Fibroblast of skin of left quadriceps (primary cell): ENCODE measurements at places on chromosomes 1 and 21.

- DNase-seq, result no peak
Measured at GRCh38 chr1:50112193-50112592, 3.5 kb downstream of the ELAVL4 start.

DNA sequence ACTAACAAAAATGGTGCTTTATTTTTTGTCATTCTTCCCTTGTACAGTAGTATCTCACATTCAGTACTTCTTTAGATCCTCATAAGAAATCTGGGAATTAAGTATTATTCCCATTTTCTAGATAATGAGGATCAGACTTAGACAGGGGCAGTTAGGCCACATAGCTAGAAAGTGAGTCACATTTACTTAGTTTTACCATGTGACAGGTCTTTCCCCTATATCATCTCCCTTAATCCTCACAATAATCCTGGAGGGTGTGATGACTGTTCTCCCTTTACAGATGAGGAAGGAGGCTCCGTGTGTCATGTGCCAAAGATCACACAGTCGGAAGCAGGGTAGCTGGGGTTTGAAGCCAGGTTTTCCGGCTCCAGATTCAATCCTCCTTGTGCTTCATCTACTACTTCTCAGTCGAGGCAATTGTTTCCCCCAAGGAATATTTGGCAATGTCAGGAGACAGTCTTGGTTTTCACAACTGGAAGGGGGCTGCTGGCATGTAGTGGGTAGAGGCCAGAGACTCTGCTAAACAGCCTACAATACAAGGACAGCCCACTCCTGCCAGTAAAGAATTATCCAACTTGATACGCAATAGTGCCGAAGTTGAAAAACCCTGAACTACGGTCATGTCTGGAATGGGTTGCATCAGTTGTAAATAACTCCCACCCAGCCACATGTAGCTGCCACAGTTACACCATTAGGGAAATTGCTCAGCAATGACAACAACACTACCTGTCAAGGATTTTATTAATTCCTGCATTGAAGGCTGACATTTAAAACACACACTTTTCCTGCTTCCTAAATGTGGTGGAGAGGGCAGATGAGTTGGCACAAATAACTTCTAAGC, 54.5 kb downstream of the C8B start:
- DNase-seq, result peak; percentile 77

GRCh38 chr1:240258910-240259309, 167.2 kb downstream of the FMN2 start:
- DNase-seq, result peak; percentile 95

DNA sequence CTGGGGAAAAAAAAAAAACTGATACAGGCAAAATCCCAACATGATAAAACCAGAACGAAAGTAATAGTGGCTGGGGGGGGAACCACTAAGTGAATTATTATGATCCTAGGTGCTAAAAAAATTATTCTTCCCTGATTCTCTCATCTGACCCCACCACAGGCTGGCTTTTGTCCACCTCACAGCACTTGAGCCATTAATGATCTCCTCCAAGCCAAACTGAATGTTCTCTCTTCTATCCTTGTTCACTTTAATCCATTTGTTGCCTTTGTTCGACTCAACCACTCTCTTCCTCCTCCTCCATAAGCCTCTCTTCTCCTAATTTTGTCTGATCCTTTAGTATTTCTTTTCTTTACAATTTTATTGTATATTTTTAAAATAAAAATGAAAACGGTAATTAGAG, 16.0 kb upstream of the SMYD2 start:
- no peak for DNase-seq

DNA sequence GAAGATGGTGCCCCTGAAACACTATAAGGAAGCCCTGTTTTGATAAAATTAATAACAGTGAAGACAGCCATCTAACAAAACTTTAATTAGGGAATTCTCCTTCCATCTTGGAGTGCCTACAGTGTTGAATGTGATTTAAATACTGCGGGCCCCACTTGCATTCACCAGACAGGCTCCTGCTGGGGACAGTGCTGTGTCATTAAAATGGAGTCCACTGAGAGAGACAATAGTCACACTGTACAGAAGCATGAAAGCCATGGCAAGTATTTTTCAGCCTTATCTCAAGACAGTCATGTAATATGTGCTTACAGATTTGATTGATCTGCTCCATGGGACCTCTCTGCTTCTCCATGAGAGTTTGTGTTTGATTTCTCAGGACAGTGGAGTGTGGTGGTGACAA, 29.7 kb upstream of the ZBTB18 start:
- DNase-seq, result no peak

DNA sequence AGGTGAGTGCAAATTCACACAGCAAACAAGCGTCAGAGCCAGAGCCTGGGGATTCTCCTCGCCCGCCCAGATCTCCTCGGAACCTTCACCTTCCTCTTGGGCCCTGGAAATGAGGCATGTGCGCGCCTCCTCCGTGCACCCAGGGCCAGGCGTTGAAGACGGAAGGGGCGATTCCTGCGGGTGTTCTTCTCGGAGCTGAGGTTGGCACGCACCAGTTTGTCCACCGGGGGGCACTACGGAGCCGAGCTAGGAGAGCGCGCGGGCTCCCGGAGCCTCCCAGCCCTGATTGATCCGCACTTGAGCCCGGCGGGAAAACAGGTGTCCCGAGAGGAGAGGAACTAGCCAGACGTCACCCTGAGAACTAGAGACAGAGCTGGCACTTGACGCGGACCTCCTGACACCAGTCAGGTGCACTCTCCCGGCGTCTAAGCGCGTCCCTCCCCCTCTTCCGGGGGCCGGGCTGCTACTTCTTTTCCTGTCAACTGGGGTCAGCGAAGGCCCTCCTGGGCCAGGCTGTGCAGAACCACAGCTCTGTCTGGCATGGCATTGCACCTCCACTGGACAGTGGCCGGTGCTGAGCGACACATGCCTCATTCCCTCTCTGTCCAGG, 18.3 kb upstream of the SERINC2 start:
- peak; percentile 45 for DNase-seq

- peak; percentile 48 for DNase-seq
Measured at GRCh38 chr1:182752077-182752988, 37.2 kb upstream of the NPL start.

DNA sequence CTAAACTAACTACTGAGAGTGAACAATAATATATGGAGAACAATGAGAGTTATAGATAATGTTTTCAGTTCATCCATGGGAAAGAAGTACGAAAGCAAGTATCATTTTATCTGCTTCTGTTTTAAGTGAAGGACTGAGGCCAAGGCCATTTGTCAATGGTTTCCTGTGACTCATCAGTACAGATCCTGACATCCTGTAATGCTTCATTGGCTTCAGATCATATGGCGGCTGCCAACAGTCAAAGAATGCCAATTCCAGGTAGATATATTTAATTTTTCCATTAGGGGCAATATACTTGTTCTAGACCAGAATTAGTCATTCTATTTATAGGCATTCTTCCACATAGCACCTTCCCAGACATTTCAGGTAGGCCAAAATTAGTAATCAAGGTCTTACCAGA, 97.3 kb downstream of the USH2A start:
- no peak for DNase-seq

GRCh38 chr1:211474451-211474850, 17.5 kb downstream of the RD3 start:
- DNase-seq, result no peak

DNA sequence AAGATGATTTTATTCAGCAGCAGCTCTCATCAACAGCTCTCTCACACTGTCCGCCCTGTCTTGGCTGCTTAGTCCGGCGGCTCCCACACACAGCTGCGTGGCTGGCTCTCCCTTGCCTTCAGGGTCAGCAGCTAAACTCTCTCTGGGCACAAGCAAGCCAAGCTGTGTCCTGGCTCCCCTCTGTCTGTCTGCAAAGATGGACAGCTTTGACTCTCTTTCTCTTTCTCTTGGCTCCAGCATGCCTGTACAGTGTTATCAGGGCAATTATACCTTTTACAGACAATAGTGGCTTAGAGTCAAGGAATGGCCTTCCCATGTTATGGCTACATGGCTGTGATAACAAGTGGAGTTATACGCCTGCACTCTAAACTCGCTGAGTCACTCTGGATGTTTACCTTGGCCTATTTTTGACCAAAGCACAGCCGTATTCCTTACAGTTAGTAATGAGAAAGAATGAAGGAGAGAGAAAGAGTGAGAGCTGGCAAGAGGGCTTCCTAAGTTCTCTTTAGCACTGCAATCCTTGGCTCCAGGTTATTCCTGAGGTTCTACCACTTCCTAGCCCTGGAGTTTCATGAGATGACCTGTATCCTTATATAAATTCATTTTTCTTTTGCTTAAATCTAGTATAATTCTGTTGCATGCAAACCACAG, 59.9 kb upstream of the ZSWIM5 start:
- no peak for DNase-seq
